ENCODE measurements at places on chromosomes 16 and 17.

DNA sequence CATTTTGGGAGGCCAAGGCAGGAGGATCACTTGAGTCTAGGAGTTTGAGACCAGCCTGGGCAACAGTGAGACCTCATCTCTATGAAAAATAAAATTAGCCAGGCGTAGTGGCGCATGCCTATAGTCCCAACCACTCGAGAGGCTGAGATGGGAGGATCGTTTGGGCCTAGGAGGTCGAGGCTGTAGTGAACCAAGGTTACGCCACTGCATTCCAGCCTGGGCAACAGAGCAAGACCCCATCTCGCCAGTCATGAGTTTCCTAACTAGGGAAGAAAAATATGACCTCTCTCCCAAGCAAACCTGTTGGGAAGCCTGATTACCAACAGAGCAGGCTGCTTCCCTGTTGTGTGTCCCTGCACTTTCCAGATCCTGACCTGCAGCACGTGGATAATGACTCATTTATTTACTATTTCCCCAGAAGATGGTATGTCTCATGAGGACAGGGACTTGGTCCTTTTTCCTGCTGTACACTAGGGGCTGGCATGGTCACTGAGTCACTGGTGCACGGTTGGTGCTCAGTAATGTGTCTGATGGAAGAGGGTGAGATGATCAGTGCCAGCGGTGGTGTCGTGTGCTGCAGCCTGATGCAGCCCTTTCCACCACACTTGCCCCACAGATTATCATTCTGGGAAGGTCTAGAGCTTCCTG lies 30.8 kb downstream of the NMT1 start:
- DNase-seq = no peak

GRCh38 chr16:84027625-84028024 lies 15.0 kb downstream of the SLC38A8 start:
- DNase-seq = no peak

DNA sequence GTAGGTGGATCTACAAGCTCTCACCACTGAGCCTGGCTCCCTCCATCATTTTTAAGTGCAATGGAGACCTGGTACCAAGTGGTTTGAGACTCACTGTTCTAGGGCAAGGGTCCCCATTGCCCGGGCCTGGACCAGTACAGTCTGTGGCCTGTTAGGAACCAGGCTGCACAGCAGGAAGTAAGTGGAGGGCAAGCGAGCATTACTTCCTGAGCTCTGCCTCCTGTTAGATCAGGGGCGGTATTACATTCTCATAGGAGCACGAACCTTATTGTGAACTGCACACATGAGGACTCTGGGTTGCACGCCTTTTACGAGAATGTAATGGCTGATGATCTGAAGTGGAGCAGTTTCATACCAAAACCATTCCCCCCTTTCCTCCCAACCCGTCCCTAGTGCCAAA lies 6.8 kb upstream of the ZNF594 start:
- no peak for DNase-seq

DNA sequence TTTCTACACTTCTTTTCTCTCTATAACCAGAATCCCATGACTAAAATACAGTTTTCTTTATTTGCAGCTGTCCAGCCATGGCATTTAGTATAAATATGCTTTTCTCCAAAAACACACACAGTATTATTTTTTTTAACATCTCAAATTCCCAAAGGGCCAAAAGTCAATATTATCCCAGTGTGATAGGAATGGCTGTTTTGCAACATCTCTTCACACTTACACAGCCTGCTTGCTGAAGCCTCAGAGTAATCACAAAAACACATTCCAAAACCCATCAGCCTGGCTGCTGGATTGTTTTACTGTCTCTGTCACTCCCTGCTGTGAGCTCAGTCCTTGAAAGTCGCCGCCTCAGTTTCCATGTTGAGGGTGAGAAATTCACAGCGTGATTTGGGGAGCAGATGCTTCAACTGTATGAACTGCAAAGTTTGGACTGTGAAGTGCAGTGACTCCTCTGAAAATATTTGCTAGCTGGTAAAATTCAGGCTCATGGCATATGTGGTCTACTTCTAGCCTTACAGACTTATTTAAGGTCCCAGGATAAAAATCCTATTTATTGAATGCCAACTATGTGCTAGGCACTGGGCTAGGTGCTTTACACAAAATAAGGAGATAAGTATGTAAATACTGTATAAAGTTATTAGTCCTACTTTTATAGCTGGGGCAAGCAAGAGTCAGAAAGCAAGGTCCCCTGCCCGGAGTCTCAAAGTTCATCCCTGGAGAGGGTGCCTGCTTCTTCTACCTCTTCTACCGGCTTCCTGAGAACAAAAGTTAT lies 116.5 kb downstream of the SOCS1 start:
- no peak for DNase-seq

GRCh38 chr17:79624718-79625478 lies 14.0 kb upstream of the RBFOX3 start:
- no peak for DNase-seq

DNA sequence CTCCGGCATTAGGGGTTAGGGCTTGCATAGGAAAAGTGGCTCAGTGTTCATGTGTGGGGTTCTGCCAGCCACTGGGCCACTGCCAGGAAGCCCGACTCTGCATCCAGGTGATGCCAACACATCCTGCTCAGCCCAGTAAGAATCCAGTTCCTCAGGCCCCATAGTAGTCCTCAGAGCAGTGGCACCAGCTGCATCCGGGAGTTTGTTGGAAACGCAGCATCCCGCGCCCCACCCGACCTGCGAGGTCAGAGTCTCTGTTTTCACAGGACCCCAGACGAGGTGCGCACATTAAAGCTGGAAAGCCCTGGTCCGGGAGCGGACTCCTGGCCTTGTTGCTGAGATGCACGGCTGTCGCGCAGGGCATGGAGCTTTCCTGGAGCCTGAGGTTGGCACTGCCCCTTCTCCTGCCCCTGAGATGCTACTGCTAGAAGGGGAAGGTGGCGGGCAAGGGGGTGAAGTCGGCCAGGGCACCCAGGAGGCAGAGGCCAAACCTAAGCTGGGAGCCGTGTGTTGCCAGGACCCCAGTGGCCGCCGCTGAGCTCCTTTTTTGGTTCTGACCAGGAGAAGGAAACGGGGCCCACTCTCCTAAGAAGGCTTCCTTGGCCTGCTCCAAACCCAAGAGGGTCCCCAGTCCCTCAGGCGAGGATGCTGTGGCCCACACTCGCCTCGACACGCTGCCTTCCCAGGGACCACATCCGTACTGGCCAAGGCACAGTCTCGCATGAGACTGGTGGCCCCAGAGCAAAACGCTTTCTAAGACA lies 44.4 kb downstream of the NOS2 start:
- no peak for DNase-seq

GRCh38 chr16:68902969-68903345 lies 59.6 kb downstream of the TANGO6 start:
- DNase-seq = no peak

DNA sequence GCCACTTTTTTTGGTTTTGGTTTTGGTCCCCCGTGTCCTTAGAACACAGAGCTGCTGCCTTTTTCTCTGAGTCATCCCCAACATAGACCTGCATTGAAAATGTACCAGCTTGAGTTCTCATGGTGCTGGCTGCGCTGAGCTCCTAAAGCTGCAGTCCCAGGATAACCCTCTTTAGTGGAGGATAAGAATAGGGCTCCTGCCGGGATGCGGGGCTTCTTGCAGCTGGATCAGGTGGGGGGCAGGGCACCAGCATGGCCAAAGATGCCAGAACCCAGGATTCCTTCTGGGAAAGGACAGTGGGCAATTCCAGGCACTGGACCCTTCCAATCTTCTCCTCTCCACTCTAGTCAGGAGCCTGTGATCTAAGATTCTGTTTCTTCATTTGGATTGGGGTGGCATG lies 8.3 kb upstream of the CLUH start:
- no peak for DNase-seq

GRCh38 chr16:29756654-29757053 lies 10.9 kb upstream of the C16orf54 start:
- no peak for DNase-seq

- DNase-seq = no peak
These were observed 27.2 kb upstream of the ASGR2 start for GRCh38 chr17:7141824-7142223.

DNA sequence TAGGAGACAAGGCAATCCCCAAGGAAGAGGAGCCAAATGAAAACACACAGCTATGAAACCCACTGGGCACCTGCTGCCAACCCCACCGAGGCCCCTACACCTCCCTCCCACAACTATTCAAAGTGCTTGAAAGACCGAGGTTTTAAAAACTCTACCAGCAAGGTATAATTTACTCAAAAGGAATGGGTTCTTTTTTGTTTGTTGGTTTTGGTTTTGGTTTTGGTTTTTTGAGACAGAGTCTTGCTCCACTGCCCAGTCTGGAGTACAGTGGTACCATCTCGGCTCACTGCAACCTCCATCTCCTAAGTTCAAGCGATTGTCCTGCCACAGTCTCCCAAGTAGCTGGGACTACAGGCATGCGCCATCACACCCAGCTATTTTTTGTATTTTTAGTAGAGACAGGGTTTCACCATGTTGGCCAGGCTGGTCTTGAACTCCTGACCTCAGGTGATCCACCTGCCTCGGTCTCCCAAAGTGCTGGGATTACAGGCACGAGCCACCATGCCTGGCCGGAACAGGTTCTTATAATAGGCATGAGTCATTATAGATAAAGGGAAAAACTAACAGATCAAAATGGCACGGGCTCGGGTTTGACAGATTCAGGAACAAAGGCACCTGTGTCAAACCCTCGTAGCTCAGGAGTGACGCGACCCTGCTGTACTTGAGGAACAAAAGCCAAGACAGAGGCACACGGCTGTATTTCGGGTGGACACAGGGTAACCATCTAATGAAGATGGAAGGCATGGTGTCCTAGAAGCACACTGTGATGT lies 40.7 kb downstream of the COTL1 start:
- no peak for DNase-seq

GRCh38 chr17:37813751-37814150 lies 68.9 kb upstream of the HNF1B start:
- DNase-seq = peak; percentile 92

- no peak for DNase-seq
These were observed 16.4 kb downstream of the CDK5RAP3 start for GRCh38 chr17:47987240-47987835.

- DNase-seq = no peak
These were observed 47.7 kb upstream of the TNRC6A start for GRCh38 chr16:24681793-24682192.

DNA sequence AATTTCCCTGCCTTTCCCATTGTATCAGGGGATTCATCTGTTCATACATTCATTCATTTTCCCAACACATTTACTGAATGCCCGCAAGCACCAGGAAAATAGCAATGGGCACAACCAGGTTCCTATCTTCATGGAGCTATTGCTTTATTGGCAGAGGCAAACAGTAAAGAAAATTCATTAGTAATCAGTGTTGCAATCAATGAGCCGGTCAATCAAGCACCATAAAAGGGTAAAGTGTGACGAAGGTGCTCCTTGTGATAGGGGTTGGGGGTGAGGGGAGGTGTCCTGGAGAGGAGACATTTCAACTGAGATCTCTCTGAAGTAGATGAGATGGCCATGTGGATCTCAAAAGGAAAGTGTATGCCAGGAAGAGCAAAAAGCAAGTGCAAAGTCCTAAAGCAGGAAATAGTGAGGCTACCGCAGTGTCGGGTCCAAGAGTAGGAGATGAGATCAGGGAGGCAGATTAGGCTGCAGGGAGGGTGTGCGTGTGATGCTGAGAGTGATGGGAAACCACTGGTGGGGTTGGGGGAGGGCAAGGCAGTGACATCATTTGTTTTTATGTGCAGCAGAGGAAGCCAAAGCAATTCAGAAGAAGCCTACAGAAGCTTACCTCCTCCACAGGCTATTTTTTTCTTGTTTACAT lies 28.4 kb downstream of the CDH13 start:
- DNase-seq = no peak

DNA sequence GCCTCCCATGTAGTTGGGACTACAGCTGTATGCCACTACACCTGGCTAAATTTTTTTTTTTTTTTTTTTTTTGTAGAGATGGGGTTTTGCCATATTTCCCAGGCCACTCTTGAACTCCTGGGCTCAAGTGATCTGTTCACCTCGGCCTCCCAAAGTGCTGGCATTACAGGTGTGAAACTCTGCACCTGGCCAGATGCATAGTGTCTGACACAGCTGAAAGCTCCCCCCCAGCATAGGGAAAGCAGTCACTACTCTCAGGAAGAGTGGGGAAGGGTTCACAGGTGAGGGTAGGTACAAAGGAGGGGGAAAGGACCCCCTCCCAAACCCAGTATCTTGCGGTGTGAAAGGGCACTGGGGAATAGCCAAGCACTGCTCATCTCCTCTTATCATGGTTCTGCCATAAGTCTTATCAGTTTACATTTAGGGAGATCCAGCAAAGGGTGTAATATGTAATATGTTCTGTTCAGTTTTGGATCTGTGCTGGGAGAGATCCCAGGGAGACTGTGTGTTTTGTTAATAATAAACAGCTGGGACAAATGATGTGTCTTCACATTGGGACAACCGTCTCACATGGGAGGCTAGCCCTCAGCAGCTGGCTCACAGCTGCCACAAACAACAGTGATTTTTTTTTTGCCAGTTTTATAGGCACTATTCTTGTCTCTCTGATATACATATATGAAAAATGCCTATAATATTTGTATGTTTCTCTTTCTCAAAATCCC lies 6.8 kb upstream of the CAVIN1 start:
- DNase-seq = no peak

DNA sequence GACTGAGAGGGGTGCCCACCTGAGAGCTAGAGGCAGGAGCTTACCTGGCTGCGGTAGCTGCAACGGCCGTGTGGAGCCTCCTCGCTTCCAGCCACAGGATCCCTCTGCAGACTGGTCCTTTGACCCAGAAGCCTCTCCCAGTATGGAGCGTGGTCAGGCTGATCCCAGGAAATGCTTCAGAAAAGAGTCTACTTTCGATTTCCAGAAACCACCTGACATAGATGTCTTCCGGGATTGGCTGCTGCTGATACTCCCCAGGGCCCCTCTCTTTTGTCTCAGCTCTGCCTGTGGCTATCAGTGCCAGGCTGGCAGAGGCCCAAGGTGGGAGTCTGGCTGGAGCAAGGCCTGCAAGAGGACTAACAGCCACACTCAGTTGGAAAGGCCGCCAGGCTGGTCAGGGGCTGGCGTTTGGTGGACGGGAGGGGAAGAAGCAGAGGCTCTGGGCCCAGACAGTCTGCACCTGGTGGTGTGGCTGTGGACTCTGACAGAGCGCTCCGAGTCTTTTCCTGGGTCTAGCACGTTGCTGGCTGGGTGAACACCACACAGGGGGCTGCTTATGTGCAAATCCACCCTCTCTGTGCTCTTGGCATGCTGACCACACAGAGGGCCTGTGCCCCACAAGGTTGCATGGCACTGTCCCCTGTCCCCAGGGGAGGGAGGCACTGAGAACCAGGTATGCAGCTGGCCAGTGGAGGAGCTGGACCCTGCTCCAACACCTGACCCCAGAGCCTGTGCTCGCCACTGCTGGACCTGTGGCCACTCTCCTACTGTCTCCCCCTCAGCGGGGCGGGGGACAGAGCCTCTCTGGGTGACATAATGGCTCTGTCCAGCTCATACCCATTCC lies at the start of gene LGALS3BP:
Gene LGALS3BP, minus strand, starts transcription at position 144 of the 844 bp plus-strand sequence. CDS start 2,732 bp downstream, outside the sequence.
- DNase-seq = peak; percentile 70

- no peak for DNase-seq
These were observed 12.9 kb downstream of the TMEM98 start for GRCh38 chr17:32940706-32941390.

DNA sequence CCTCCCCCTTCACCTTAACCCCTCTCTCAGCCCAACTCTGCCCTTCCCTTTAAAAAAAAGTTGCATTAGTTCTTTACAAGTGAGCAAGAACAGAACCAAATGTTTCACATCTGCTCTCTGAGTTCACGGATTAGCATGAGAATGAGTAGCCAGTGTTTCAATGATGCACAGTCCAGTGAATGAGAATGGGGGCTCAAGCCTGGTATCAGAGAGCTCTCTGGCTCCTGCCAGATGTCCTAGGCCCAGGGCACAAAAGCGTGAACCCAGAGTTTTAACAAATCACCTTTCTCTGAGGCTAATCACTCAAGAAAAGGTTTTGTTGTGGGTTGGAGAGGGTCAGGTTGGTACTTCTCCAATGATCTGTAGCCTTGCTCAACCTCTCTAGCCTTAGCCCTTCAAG lies 41.5 kb upstream of the HS3ST3A1 start:
- no peak for DNase-seq

GRCh38 chr16:72845322-72846020 lies 202.5 kb downstream of the ZFHX3 start:
- DNase-seq = no peak

Data from HS-5 (cell line).